Heart left ventricle (tissue), 16 donors: ENCODE measurements at places on chromosomes 11 and 22.

DNA sequence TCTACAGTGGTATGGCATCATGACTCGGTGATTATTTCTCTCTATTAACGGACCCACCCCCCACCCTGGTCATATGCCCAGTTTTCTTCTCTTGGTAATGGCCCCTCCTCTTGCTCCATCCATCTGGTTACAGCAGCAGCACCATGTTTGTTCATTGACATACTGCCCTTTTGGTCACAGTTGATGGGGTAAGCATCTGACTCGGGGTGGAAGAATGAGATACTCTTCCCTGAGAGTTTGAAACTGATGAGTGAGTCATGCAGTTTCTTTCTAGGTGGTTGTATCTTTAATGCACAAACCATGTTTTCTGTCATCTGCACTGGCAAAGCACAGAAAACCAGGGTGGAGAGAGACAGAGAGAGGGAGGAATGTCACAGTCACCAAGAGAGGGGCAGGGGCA lies 126.0 kb downstream of the SYN3 start:
- H3K27me3 ChIP-seq: no peaks in the 10 kb centered on the region
- DNase-seq: no peak
- H3K4me1 ChIP-seq: no peaks in the 10 kb centered on the region

- no peak for DNase-seq
- no peak overlapping the region for H3K4me3 ChIP-seq
These were observed 23.3 kb upstream of the FAM181B start for GRCh38 chr11:82756765-82757639.

DNA sequence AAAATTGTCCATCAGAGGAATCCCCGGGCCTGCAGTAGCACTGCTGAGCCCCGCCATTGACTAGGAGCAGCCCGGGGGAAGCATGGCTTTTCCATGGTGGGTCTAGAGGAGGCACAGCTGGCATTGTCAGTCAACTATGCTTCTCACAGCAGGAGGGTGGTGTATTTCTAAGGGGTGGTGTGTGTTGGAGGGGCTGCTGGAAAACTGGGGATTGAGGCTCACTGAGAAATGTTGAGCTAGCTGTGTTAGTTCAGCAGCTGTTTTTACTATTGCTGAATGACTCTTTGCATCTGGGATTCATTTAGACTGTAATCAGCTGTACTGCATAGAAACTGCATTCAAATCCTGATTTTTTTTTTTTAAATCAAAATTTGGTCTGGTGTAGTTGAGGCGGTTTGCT lies 5.6 kb downstream of the DDX10 start:
- no peak for DNase-seq
- peaks cover 16% of the 10 kb centered on the region for H3K36me3 ChIP-seq
- H3K4me3 ChIP-seq: no peak overlapping the region
- no peak overlapping the region for H3K27ac ChIP-seq
- peaks cover 7% of the 10 kb centered on the region for H3K4me1 ChIP-seq

GRCh38 chr11:118359295-118359958 lies at the start of gene UBE4A:
Gene UBE4A, plus strand, starts transcription at chr11:118359600. Its CDS starts 5,481 bp downstream, at chr11:118365081.
- H3K27ac ChIP-seq: peak within 1 kb of the TSS; percentile 75
- no peaks in the 10 kb centered on the region for H3K27me3 ChIP-seq
- no peaks in the 10 kb centered on the region for H3K36me3 ChIP-seq
- H3K4me3 ChIP-seq: peak within 1 kb of the TSS; percentile 79
- DNase-seq: peak; percentile 95

DNA sequence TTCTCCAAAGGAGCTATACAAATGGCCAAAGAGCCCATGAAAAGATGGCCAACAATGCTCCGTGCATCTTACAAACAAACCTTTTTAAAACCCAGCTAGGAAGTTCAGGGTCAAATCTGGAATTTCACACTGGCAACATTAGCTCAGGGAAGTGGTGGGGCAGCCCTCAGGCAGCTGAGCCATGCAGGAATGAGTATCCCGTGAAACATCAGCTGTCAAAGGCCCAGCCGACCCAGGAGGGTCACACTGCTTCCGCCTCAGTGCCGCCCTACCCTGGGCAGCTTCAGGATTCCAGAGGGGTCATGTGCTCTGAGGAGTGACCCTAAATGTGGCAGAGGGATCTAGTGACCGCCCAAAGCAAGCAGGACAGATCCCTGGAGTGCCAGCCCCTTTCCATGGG lies 73.4 kb downstream of the LINC01488 start:
- no peak overlapping the region for H3K27ac ChIP-seq
- H3K36me3 ChIP-seq: no peaks in the 10 kb centered on the region
- no peaks in the 10 kb centered on the region for H3K27me3 ChIP-seq
- H3K4me3 ChIP-seq: no peak overlapping the region
- no peak for DNase-seq

GRCh38 chr11:122931510-122931909 lies 49.0 kb downstream of the JHY start:
- DNase-seq: no peak
- no peak overlapping the region for H3K27ac ChIP-seq
- no peaks in the 10 kb centered on the region for H3K36me3 ChIP-seq
- no peaks in the 10 kb centered on the region for H3K27me3 ChIP-seq
- H3K4me1 ChIP-seq: no peaks in the 10 kb centered on the region

GRCh38 chr11:120835601-120836228 lies 188.2 kb upstream of the TBCEL start:
- no peaks in the 10 kb centered on the region for H3K4me1 ChIP-seq
- H3K27me3 ChIP-seq: peaks cover 8% of the 10 kb centered on the region
- no peak for DNase-seq
- H3K4me3 ChIP-seq: no peak overlapping the region

DNA sequence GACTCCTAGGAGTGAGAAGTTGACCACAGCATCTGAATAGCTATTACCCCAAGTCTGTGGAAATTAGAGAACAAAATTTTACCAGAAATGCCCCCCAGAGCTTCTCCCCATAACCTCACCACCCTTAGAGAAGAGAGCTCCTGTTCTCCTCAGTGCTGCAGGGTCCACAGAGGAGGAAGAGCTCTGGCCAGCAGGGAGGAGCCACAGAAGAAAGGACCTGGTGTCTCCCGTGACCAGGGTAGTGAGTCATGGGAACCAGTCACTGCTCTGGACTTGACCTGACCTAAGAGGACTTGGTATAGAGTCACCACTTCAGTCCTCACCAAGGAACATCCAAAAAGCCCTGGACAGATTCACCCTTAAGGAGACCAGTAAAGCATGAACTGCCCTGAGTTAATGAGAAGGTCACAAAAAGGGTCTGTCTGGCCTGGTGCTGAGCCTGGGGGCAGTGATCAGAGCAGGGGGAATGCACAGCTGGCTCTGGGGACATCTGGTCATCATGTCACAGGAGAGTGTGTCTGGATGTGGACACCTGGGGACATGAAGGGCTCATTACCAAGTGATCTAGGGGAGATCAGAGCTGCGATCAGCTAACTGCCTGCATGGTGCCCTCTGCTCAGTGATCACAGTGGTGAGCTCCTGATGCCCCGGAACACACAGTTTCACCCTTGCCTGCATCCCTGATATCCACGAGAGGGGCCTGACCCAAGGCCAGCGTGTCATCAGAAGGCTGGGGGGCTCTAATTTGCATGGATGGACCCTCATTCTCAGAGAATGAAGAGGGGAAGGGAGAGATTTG lies 103.3 kb upstream of the TOP3B start:
- no peaks in the 10 kb centered on the region for H3K27me3 ChIP-seq
- H3K4me3 ChIP-seq: no peak overlapping the region
- H3K36me3 ChIP-seq: no peaks in the 10 kb centered on the region
- no peak overlapping the region for H3K27ac ChIP-seq
- DNase-seq: no peak
- H3K4me1 ChIP-seq: no peaks in the 10 kb centered on the region

- no peaks in the 10 kb centered on the region for H3K27me3 ChIP-seq
- H3K36me3 ChIP-seq: no peaks in the 10 kb centered on the region
- peak overlapping the region; percentile 65 for H3K4me3 ChIP-seq
- H3K27ac ChIP-seq: peak overlapping the region; percentile 98
- H3K4me1 ChIP-seq: peaks cover 76% of the 10 kb centered on the region
These were observed 76.0 kb upstream of the WNT7B start for GRCh38 chr22:46052801-46053562.

DNA sequence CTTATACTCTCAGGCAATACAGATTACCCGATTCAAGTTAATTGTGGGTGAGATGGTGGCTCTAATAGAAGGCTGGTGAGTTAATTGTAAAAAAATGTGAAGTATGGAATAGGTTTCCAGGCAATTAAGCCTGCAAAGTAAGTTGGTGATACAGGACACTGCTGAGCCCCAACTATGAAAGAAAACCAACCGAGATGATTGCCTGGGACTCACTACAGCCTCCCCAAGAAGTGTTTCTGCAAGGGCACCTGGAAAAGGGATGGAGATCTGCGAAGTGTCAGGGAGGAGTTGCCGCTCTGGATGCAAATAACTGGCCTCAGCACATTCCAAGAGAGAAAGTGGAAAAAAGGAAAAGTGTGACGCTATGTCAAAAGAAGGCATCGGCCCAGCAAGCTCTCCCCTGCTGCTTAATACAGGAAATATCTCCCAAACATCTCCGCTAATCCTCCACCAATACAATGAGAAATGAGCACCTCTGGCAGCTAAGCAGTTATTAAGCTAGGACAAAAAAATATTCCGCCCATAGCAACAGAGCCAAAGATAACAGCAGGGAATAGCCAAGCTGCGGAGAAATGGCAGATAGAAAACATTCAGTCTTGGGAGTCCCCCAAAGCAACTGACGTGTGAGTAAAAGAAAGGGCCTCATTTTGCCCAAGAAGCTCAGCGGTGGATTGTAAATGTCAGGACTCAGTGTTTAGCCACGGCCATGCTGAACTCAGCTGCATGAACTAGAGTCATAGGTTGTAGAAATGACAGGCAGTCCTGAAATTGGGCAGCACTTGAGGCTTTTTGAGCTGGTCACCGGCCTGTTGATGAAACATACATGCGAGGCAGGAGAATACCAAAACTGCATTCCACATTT lies 133.7 kb downstream of the SNX19 start:
- H3K36me3 ChIP-seq: no peaks in the 10 kb centered on the region
- H3K4me1 ChIP-seq: peaks cover 25% of the 10 kb centered on the region
- no peaks in the 10 kb centered on the region for H3K27me3 ChIP-seq
- peak overlapping the region; percentile 51 for H3K27ac ChIP-seq
- no peak for DNase-seq

DNA sequence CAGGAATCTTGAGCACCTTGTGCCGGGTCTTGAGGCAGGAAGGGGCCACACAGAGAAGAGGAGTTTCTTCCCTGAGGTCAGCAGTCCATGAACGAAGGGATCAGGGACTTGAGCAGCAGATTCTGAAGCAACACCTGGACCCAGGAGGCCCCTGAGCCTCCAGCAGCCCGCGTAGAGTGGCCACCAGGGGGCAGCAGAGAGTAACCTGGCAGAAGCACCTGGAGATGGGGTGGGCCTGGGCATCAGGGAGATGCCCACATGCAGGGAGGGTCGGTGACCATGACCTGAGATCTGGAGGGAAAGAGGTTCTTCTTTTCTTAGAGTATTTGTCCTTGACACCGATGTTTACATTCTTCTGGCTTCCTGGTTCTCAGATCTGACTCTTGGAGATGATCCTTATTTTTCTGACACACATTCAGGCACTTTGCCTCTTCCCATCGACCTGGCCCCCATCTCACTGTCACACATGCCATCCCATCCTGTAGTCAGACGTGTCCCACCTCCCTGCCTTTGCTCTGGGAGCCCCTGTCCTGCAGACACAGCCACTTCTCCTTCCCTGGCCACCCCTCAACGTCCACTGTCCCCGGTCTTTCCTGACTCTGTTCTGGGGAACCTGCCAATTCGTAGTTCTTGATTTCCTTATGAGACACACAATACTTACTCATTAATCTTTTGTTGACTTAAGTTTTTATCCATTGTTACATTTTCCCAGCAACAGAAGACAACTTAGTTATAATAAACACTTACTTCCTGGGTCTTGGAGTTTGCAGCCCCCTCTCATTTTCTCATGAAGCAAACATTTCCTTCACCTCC lies 66.5 kb downstream of the GGTLC2 start:
- H3K27ac ChIP-seq: no peak overlapping the region
- H3K27me3 ChIP-seq: no peaks in the 10 kb centered on the region
- peak; percentile 35 for DNase-seq
- H3K4me1 ChIP-seq: no peaks in the 10 kb centered on the region
- H3K36me3 ChIP-seq: no peaks in the 10 kb centered on the region

DNA sequence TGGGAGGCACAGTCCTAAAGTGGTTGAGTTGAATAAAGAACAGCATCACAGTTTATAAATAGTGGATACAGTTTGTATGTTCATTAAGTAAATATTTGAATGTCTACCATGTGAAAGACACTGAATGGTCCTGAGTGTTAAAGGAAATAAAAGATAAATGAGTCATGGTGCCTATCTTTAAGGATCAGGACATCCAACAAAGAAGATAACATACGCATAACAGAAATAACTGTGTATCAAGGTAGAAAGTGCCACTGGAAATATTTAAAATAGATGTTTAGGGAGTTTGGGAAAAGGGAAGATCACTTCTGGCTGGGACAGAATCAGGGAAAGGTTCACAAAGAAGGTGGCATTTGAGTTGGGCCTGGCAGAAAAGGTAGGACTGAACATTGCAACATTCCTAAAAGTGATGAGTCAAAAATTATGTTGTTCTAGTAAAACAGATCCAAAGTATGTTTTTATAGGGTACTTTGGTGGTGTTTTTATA lies 41.5 kb downstream of the CSTPP1 start:
- no peak overlapping the region for H3K4me3 ChIP-seq
- no peaks in the 10 kb centered on the region for H3K36me3 ChIP-seq
- H3K27ac ChIP-seq: no peak overlapping the region
- no peaks in the 10 kb centered on the region for H3K27me3 ChIP-seq
- no peak for DNase-seq

DNA sequence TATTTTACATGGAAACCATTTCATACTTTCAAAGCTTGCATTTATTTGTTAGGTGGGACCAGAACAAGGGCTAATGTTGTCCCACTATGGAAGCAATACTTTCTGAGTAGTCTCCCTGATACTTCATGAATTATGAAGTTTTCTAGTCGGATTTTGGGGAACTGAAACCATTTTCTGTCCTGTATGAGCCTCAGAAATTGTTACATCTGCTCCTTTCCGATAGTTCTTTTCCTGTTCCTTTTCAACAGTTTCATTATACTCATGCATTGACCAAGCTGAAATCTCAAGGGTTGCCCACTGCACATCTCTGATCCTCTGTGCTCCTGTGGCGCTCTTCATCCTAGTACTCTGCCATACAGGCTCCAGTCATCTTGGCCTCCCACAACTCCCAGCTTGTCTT lies 31.5 kb upstream of the GLYATL1 start:
- no peak overlapping the region for H3K27ac ChIP-seq
- no peak overlapping the region for H3K4me3 ChIP-seq
- no peak for DNase-seq
- H3K4me1 ChIP-seq: no peaks in the 10 kb centered on the region
- peaks cover 35% of the 10 kb centered on the region for H3K27me3 ChIP-seq
- H3K36me3 ChIP-seq: no peaks in the 10 kb centered on the region

GRCh38 chr11:34205326-34206035 lies 100.1 kb downstream of the NAT10 start:
- no peaks in the 10 kb centered on the region for H3K4me1 ChIP-seq
- H3K27me3 ChIP-seq: no peaks in the 10 kb centered on the region
- no peak overlapping the region for H3K27ac ChIP-seq
- DNase-seq: no peak
- H3K36me3 ChIP-seq: no peaks in the 10 kb centered on the region
- no peak overlapping the region for H3K4me3 ChIP-seq

- no peak overlapping the region for H3K27ac ChIP-seq
- H3K27me3 ChIP-seq: no peaks in the 10 kb centered on the region
- no peaks in the 10 kb centered on the region for H3K36me3 ChIP-seq
- H3K4me3 ChIP-seq: no peak overlapping the region
These were observed 58.6 kb upstream of the PGR start for GRCh38 chr11:101188173-101188572.

GRCh38 chr11:59152312-59152951 lies 9.8 kb downstream of the FAM111A start:
- H3K27ac ChIP-seq: no peak overlapping the region
- H3K4me1 ChIP-seq: no peaks in the 10 kb centered on the region
- no peak overlapping the region for H3K4me3 ChIP-seq
- H3K27me3 ChIP-seq: no peaks in the 10 kb centered on the region
- no peak for DNase-seq
